ENCODE measurements at places on chromosomes 2 and 18. TPM values are rescaled to one million over a fixed set of nuclear protein-coding genes. Genes with fewer than 3 reads are reported as not detected.

Gene DSG1
- total RNA-seq = not detected

Gene RAB17
- total RNA-seq = 0.09 TPM

Gene CTAGE1
- not detected for total RNA-seq

Gene CNGA3
- not detected for total RNA-seq

Gene USP34
- 104 TPM for total RNA-seq

- DNase-seq = no peak
Observed at GRCh38 chr2:133959066-133959465, 294.8 kb upstream of the MGAT5 start.

GRCh38 chr2:126506786-126507185 is 149.2 kb upstream of the GYPC start:
- DNase-seq = no peak

- DNase-seq = no peak
Observed at GRCh38 chr2:201093573-201093972, 21.8 kb downstream of the NDUFB3 start.

DNA sequence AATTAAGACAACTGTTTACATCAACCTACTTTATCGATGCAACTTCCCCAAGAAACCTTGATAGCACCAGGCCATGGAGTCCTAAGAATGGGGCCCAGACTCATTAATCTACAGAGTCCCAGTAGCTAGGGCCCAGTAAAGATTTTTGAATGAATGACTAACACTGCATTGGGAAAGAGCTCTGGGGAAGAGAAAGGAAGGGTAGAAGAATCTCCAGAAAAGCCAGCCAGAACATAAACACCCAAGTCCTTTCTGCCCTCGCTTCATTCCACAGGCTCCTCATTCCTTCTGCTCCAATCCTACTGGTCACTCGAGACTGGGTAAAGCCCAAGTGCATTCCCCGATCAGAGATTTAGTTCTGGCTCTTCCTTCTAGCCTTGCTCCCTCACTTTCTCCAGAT is 44.3 kb downstream of the CYRIA start:
- DNase-seq = no peak

- no peak for DNase-seq
Observed at GRCh38 chr18:69758458-69758857, 189.2 kb downstream of the CD226 start.
